Stimulated activated CD4-positive, alpha-beta T cell treated with anti-CD3 and anti-CD28 coated beads, Interleukin-4, amount 100 ng/mL, for 48 hours (primary cell): ENCODE measurements at places on chromosomes 16 and 17.
A peak's percentile ranks its signal among the peaks of the same experiment; 100 is the strongest.

GRCh38 chr16:79592186-79592585 is 8.4 kb downstream of the MAF start:
- DNase-seq = no peak

GRCh38 chr17:17108451-17109049 is 66.3 kb downstream of the MPRIP start:
- no peak for DNase-seq

DNA sequence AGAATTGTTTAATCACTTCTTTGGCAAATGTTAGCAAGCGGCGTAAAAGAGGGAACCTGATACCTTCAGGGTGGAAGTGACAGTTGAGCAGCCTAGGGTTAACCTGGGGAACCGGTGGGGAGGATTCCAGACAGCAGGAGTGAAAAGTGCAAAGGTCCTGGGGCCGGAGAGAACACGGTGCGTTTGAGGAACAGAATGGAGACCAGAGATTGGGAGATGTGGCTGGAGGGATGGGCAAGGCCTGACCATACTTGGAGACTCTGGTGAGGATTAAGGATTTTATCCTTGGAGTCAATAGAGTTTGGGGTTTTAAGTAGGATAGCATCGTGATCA is 2.3 kb upstream of the ZNF500 start:
- DNase-seq = no peak

GRCh38 chr17:43768382-43768781 is 9.8 kb upstream of the SOST start:
- DNase-seq = no peak

GRCh38 chr17:10737168-10737622 is 7.4 kb upstream of the TMEM220 start:
- no peak for DNase-seq

- no peak for DNase-seq
Measured at GRCh38 chr16:87495578-87496446, 3.0 kb upstream of the ZCCHC14 start.

DNA sequence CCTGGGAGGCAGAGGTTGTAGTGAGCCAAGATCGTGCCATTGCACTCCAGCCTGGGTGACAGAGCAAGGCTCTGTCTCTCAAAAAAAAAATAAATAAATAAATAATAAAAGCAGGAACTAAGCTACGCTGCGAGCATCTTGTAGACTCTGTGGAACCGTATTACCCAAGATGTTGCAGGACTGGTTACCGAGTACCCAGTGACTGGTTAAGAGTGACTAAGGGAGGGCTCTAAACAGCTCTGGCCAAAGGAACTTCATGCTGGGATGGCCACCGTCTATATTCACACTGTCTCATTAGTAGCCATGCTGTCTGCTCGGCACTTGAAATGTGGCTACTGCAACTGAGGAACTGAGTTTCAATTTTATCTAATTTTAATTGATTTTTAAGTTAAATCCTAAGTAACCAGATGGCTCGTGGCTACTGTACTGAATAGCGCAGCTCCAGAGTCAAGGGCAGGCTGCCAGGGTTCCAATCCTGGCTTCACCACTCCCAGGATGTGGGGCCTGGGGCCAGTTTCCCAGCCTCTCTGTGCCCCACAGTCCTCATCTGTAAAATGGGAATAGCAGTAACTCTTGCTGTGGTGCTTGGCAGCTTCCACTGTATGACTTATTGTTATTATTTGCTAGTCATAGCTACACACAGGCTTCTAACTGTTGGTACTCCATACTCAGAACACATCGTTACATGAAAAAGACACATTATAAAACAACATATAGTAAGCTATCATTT is 3.0 kb downstream of the NTAN1 start:
- DNase-seq = no peak

DNA sequence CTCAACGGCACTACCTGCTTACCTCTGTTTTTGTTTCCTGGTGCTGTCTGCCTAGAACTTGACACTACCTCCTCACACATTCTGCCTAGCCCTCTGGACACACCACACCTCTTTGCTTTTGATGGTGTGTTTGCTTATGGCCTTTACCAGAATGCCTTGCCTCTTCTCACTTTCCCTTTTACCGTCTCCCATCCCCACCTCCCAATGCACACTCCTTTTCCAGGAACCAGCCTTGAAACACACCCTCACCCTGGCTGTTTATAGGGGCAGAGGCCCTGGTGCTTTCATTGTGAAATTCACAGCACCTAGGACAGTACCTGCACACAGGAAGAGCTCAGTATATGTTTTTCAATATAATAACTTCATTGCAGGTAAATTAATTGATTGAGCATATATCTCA is 56.2 kb downstream of the MAP2K6 start:
- DNase-seq = no peak

- no peak for DNase-seq
Measured at GRCh38 chr16:47664653-47665325, 203.7 kb downstream of the PHKB start.

DNA sequence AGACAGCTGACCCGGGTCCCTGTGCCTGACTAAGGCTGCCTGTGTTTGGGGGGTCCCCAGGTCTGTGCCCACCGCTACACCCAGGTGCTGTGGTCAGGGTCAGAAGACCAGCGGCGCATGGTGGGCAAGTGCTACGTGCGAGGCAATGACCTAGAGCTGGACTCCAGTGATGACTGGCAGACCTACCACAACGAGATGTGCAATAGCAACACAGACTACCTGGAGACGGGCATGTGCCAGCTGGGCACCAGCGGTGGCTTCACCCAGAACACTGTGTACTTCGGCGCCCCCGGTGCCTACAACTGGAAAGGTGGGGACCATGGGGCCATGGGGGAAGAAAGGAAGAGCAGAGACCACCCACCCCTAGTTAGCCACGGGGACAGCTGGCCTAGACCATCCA is 12.1 kb downstream of the ITGA3 start:
- DNase-seq = no peak

GRCh38 chr16:84478172-84478947 is 26.1 kb downstream of the MEAK7 start:
- DNase-seq = no peak

DNA sequence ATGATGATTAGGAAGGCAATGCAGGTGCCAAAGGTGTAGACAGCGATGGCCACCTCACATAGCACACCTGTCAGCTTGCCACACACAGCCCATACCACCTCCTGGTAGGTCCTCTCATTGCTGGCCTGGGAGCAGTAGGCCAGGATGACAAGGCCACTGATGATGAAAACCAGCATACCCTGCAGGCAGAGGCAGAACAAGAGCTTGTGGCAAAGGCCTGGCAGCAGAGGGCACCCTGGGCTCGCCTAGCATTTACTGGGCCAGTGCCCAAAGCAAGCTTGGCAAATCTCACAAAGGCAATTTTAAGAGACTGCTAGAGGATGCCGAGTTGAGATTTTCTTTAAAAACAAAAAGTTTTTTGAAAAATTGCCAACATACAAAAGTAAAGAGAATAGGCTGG is 5.9 kb downstream of the SLC38A7 start:
- peak; percentile 4 for DNase-seq

DNA sequence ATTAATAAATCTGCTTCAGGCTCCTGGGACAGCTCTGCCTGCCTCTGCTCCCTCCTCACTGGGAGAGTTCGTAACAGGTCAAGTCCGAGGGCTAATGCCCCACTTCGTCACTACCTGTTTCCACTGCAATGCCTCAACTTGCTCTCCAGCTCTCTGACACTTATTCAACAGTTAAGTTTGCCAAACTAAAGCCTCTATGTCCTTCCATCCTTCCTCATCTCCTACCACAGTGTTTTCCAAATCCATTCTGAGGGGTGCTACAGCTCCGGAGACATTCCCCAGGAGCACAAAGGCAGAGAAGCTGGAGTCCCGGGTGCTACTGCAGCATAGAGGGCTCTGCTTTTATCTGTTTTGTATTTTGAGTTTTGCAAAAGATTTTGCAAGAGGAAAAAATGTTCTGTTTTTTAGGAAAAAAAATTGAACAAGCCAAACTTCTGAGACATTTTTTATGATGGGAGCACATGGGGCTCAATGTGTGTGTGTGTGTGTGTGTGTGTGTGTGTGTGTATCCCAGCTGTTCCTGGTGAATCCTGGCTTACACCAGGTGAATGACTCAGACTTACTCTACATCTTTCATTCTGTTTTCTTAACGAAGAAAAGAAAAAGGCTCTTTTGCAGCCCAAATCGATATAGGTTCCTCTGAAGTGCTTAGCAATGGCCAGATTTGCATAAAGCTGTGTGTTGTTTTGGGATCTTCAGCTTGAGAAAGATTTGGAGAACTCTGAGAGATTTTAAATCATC is 46.1 kb upstream of the MYOCD start:
- no peak for DNase-seq

GRCh38 chr17:18247613-18248001 is 10.9 kb downstream of the FLII start:
- DNase-seq = no peak

GRCh38 chr16:81457326-81458133 is 12.9 kb downstream of the CMIP start:
- DNase-seq = no peak

- DNase-seq = no peak
Measured at GRCh38 chr16:85851034-85851785, 47.8 kb upstream of the IRF8 start.
